MV-4-11 (cell line): ENCODE measurements at places on chromosomes 6 and 20.

- no peak for DNase-seq
Observed at GRCh38 chr6:156658186-156658965, 118.8 kb upstream of the ARID1B start.

- no peak for DNase-seq
Observed at GRCh38 chr20:20410678-20411077, 42.8 kb downstream of the INSM1 start.

DNA sequence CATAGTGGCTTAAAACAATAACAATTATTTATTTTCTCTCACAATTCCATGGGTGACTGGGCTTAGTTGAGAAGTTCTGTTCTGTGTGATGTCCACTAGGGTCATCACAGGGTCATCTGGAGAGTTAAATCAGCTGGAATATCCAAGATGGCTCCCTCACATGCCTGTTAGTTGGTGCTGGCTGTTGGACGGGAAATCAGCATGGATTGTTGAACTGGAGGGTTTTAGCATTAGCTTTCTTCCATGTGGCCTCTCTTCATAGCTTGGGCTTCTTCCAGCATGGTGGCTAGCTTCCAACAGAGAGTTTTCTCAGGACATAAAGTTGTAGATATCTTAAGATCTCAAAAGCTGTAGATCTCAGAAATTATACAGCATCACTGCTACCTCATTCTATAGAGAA is 19.6 kb downstream of the MARCKS start:
- DNase-seq, result no peak

DNA sequence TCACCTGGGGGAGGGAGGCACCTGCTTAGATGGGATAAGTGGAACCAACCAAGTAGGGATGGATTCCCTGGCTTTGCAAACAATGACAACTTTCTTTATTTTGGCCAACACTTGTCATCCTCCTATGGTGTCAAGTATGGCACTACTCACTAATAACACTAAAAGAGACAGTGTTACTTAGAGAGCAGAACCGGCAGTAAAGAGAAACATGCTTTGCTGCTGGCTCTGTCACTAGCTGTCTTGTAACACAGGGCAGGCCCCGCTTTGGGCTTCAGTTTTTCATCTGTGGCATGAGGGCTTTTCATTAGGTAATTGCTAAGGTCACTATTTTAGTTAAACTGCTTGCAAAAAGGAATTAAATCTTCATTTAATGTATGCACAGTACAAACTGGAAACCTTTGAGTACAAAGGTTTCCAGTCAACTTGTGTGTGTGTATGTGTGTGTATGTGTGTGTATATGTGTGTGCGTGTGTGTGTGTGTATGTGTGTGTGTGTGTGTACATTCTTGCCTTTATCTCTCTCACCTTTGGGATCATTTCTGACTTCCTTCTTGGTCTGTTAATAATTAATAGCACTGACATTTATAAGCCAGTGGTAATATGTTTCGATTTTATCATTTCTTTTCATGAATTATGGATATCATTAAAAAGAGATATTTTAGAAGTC is 64.7 kb downstream of the BTBD3 start:
- no peak for DNase-seq

DNA sequence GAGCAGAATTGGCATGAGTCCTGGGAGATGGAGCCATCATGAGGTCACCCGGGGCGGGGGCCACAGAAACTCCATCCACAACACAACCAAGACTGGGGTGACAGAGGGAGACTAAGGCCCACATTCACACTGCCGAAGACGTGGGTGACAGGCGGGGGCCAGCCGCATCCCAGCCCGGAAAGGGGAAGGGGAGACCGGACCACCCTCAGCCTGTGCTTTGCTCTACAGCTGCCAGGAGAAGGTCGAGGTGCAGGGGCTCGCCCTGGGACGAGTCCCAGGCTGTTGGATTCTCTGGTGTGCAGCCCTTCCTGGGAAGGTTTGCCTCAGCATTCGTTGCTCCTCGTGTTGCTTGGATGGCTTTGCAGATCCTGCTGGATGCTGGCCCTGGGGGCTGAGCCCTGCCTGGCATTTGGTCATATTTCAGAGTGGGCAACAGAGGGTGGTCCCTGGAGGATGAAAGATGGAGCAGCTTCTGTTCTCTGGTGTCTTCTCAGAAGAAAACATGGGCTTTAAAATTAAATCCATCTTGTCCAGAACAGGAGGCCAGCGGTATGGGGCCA is 328.9 kb downstream of the TAF4 start:
- no peak for DNase-seq

DNA sequence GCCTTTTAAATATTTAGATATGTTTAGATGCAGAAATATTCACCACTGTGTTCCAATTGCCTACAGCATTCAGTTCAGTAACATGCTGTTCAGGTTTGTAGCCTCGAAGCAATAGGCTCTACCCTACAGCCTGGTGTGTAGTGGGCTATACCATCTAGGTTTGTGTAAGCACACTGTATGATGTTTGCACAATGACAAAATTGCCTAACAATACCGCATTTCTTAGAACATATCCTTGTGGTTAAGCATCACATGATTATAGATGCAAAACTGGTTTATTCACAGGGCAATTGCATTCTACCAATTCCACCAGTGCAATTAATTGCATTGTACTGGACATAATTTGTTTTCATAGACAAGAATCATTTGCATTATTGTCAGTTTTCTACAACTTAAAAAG is 7.9 kb upstream of the SLC22A16 start:
- peak; percentile 97 for DNase-seq

GRCh38 chr6:163333038-163333437 is 81.5 kb upstream of the QKI start:
- DNase-seq, result no peak

DNA sequence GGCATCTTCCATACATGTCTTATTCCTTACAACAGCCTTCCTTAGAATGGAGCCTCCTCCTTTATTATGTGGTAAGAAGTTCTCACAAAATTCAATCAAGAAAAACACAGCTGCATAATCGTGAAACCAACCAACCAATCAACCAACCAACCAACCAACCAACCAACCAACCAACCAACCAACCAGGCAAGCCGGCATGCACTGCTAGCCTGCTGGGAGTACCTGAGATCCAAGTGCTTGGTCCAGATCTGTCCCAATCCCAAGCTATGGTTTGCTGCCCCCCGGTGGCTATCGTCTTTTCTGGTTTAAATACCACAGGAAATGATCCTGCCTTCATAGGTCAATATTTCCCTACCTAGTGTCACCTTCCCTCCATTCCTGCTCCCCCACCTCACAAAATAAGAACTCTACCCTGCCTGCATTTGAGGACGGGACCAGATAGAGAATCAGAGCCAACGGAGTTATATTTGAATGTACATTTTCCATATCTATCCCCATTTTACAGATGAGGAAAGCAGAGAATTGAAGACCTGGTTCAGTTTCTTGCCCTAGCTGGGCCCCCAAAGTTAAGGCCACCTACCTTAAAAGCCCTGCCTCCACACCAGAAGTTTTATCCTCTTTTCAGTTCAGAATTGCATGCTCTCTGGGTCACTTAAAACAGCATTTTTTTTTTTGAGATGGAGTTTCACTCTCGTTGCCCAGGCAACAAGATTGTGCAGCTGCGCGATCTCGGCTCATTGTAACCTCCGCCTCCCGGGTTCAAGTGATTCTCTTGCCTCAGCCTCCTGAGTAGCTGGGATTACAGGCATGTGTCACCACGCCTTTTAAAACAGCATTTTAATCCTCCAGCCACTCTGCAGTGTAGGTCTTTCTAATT is 27.1 kb downstream of the RAB44 start:
- no peak for DNase-seq

DNA sequence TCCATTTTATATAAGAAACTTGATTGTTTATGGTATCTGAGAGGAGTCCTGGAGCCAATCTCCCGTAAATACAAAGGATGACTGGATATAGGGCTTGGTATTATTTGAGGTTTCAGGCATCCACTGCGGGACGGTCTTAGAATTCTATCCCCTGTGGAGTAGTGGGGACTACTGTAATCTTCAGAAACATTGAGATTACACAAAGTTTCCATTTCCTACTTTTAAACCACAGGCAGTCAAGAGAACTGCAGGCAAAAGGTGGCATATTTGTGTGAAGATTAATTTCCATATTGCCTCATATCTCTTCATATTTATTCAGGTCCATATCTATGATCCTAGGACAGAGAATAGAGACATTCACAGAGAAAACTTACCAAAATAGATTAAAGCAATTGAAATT is 586.2 kb downstream of the PHF3 start:
- DNase-seq, result no peak

GRCh38 chr6:22318404-22318803 is 21.6 kb upstream of the PRL start:
- DNase-seq, result no peak

- no peak for DNase-seq
Observed at GRCh38 chr20:43477193-43477592, 19.5 kb downstream of the SRSF6 start.

DNA sequence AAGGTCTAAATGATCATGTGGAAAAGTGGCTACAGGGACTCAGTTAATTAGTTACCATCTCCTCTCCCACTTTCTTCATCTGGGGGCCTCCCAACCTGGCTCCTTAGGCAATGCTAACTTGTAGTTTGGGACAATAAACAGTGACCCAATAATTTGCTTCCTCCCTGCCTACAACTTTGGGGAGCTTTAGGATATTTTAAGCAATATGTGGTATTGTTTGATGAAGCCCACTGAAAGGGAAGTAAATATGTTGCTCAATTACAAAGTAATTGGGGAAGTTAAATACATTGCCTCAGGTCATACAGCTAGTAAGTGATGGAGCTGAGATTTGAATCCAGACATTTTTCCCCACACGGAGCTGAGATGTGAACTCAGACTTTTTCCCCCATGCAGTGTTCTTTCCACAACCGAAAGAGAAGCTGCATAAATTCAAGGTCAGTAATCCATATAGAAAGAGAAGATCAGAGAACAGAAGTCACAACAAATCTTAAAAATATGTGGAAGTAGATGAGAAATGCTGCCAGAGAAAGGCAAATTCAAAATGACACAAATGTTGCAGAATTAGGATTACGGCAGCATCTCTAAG is 26.6 kb downstream of the ZHX3 start:
- DNase-seq, result peak; percentile 68

GRCh38 chr6:81130061-81130460 is 622.4 kb downstream of the TENT5A start:
- no peak for DNase-seq

DNA sequence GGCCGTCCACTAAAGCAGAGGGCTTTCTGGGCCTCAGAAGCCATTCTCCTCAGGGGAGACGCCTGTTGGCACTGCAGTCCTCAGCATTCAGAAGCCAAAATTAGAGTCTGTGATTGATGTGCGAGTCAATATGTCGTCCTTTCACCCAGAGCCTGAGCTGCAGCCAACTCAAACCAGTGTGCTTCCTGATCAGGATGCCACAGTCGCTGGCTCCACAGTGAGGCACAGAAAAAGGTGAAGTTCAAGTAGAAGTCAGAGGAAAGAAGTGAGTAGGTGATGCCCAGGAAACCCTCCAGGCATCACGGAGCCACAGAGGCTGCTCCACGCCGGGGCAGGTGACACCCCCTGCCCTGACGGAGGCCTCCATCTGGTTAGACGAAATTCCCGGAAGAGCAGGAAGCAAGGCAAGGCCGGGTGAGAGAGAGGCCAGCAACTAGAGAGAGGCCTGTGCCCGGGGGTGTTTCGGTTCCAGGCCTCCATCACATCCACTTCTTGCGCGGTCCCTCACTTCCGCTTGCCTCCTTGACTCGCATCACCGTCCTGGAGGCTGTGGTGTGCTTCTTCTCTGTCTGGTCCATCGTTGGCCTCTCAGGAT is 177.7 kb upstream of the SNX9 start:
- DNase-seq, result no peak

- DNase-seq, result no peak
Observed at GRCh38 chr20:11918391-11918845, 725 bp downstream of the BTBD3 start.

DNA sequence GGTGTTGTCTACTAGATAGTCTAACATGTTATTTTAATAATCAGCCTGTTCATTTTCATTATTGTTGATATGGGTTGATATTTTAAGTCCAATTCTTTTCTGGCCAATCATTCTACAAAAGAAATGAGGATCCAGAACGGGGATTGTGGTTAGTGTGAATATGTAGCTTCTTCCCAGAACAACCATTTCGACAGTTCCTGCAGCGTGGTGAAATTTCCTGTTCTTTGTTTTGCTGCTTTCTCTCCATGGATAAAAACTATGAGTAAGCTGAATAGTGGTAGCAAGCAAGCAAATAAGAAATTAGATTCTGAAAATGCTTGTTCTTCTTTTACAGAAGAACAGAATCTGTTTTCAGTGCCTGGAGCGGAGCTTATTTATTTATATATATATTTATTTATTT is 65.5 kb upstream of the F13A1 start:
- peak; percentile 94 for DNase-seq

DNA sequence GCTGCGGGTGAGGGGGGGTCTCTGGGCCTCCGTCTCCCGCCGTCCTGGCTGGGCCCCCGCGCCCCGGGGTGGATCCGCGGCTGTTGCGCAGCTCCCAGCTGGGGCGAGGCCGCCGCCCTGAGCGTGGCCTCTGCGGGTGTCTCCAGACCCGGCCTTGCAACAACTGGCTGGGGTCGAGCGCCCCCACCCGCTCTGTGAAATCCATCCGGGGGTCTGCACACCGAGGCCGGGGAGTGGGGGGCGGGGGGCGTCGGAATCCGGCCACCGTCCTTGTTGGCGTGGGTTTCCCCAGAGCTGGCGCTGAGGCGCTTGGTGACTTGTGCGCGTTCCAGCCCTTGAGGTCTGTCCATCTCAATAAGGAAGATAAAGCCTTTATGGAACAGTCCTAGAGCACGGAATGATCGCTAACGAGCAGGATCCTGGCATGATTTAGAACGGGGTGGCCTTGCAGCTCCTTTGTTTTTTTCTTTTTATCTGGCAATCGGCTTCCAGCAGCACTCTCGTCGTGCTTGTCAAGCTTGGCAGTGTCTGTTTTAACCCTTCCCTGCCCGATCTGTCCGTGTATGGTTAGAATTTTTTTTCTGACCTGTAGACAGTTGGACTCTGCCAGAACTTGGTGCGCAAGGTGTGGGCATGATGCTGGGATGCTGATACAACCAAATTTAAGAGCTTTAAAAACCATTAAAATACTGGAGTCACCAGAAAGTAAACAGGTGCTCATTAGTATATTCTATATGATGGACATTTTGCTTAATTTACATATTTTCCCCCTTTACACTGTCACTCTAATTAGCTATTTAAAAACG is 675 bp downstream of the DSTN start:
- peak; percentile 17 for DNase-seq

DNA sequence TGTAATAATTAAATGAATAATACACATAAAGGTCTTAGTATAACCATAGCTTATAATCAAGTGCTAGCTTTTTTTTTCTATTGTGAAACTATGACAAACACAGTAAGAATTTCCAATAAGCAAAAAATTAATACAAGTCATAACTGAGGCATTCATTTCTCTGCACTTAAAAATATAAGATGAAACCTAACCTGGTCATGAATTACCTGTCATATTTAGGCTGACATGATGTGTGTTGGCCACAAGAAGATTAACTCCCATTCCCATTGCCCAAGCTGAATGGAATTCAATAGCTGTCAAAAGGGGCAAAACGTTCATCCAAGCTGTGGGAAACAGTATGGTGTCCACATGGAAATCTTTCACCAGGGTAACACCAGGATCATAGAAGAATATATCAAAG is 5.4 kb downstream of the VNN2 start:
- DNase-seq, result no peak

DNA sequence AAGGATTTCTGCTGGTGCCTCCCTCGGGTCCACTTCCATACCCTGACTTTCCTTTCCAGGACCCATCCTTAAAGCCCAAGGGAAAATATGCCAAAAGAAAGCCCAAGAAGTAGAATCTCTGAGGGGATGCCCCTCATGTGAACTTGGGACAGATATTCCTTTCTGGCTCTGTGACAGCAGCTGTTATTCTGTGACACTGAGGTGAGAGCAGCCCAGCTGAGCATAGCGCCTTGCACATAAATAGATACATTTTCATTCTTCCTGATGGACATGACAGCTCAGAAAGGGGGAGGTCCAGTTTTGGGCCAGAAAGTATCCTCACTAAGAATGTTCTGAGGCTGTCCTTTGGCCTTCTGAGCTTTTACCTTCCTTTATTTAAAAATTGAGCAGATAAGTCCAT is 353.2 kb downstream of the SAMD5 start:
- DNase-seq, result no peak
